ENCODE measurements at places on chromosomes 1 and 21. TPM values are rescaled to one million over a fixed set of nuclear protein-coding genes. Genes with fewer than 3 reads are reported as not detected.
A peak's percentile ranks its signal among the peaks of the same experiment; 100 is the strongest.

FAM151A gene
- total RNA-seq: not detected

CATSPERE gene
- total RNA-seq: 1.3 TPM

MATN1 gene
- not detected for total RNA-seq

LYPLAL1 gene
- 34.7 TPM for total RNA-seq

SLC9C2 gene
- total RNA-seq: not detected

GRCh38 chr1:67261680-67262079, 46.0 kb upstream of the IL12RB2 start:
- DNase-seq: no peak

DNA sequence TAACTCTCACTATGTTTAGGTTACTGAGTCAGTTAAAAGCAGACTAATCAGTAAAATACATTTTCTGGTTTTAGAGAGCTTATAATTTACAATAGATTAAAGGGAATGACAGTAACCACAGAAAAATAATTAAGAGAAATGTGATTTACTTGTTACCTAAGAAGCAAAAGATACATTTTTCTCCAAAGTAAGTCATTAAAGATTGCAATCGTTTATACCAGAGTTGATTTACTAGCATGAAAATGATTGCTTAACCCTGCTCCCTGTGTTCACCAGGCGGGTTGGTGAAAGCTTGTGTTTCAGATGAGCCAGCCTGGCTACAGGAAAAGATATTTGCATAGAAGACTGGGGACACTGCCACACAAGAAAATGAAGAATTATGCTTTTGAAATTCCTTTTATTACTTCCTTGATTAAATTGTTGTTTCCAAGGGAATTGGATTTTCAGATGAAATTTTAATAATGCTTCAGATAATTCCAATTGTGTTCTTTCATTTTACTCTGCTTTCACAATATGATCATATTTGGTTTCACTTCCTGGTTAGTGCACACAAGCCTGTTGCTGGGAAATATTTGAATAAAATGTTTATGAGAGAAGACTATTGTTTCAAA, 27.9 kb downstream of the LRRC8B start:
- DNase-seq: peak; percentile 46

- DNase-seq: no peak
These were observed 14.1 kb downstream of the GBP6 start for GRCh38 chr1:89378001-89378400.

DNA sequence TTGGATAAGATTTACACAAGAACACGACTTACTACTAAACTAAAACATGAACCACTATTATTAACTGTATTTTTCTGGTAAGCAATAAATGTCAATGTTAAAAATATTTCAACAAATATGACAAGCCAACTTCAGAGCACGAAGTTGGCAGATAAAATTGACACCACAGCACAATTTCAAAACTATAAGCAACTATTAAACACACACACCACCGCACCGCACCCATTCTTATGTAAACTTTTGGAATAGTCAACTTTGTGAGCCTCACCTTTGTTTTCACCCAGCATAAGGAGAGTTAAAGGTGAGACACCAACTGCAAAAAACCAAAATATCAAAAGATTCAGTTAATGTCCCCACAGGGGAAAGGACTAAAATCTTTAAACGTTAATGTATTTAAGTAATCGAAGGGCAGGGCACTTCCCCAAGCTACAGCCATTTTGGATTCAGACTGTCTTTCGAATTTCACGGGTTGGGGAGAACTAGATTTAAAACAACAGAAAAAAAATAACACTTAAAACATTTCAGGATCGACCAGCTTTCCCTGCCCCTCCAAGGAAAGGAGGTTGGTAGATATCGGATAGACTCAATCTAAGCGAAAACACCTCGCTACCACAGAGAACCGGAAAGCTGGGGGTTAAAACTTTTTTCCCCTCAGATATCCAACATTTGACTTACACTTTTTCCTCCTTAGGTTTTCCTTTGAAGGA, 872 bp downstream of the GPBP1L1 start:
- peak; percentile 32 for DNase-seq
